ENCODE measurements at places on chromosomes 1 and 21.

DNA sequence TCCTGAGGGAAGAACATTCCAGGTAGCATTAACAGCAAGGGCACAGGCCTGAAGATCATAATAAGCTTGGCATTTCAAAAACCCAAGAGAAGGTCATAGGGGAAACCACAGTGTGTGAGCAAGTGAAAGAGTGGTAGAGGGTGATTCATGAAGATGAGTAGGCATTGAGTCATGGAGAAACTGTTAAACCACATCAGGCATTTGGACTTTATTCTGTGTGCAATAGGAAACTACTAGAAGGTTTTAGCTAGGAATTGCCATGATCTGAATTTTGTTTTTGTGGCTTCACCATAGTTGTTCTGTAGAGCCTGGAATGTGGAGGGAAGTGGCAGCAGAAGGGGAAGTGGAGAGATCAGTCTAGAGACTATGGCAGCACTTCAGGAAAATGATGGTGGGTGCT, 359.0 kb upstream of the PTBP2 start:
- DNase-seq = no peak

GRCh38 chr1:95622609-95623008, 388.6 kb downstream of the RWDD3 start:
- no peak for DNase-seq

- no peak for DNase-seq
Observed at GRCh38 chr1:43446881-43447835, 6.6 kb downstream of the HYI start.

GRCh38 chr21:33611006-33611744, 22.7 kb upstream of the DONSON start:
- DNase-seq = no peak

DNA sequence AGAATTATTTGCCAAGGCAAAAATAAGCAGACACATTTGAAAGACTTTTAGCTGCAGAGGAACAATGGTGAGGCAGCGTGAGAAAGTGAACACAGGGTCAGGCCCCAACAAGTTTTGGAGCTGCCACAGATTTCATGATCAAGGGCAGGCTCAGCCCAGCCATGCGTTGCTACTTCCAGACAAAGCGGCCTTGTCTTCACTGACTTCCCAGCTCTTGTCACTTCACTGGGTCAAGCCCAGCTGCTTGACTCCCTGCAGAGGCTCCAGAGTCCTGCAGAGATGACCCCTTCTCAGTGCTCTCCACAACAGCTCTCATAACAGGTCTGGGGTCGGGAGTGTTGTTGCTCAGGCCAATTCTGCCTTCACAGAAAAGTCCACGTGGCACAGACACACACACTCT, 35.8 kb downstream of the HHAT start:
- no peak for DNase-seq

DNA sequence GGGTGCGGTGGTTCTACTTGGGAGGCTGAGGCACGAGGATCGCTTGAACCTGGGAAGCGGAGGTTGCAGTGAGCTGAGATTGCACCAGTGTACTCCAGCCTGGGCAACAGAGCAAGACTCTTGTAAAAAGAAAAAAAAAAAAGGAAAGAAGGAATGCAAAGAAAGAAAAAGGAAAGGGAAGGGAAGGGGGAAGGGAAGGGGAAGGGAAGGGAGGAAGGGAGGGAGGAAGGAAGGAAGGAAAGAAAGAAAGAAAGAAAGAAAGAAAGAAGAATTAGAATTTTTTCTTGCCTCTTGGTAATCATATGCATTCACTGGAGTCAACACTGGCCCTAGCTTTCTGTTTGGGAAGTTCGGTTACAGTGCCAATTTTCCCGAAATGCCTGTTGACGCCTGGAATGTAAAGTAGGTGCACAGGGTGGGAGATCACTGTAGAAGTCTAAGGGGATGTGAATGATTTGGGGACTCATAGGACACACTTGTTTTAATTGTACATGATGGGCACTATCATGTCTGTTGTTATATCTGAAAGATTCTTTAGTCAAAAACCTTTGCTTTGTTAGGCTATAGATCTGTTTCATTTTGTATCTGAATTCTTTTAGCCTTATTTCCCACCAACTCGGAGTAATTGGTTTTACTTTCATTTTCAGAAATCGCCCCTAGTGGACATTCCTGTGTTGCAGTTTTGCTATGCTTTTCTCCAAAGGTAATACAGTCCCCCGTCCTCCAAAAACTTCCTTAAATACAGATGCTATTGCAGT, 59.8 kb upstream of the MORC3 start:
- DNase-seq = no peak

DNA sequence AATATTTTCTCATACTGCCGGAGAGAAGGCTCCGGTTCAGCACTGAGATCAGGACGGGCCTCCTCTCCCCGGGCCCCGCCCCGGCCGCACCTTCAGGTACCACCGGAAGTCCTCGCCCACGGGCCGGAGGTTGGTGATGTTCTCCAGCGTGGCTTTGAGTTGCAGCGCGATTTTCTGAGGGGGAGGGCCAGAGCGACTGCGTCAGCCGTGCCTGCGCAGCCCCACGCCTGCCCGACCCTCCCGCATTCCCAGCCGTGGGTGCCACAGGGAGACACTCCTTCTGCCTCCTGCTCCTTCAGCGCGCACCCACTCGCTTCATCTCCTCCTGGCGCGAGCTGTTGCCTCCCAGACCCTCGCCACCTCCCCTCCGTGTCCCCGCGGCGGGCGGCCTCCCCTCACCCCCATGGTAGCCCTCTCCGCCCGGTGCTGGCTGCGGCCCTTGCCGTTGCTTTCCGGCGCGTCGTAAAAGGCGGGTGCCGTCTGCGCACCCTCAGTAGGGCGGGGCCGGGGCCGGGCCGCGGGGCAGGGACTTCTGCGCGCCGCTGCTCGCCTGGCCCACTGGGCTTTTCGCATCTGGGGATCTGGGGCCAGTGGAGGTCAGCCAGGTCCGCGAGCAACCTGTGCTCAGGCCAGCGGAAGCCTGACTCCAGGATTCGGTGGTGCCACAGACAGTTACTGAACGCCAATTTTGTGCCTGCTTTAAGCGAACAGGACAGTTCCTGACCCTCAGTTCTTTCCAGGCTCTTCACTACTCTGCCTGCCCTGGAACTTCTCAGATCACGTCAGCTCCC, at the start of gene CZIB:
CZIB (minus strand) TSS at position 464 of the 791 bp plus-strand sequence; CDS start at position 405, 59 bp downstream.
- DNase-seq = peak; percentile 73

DNA sequence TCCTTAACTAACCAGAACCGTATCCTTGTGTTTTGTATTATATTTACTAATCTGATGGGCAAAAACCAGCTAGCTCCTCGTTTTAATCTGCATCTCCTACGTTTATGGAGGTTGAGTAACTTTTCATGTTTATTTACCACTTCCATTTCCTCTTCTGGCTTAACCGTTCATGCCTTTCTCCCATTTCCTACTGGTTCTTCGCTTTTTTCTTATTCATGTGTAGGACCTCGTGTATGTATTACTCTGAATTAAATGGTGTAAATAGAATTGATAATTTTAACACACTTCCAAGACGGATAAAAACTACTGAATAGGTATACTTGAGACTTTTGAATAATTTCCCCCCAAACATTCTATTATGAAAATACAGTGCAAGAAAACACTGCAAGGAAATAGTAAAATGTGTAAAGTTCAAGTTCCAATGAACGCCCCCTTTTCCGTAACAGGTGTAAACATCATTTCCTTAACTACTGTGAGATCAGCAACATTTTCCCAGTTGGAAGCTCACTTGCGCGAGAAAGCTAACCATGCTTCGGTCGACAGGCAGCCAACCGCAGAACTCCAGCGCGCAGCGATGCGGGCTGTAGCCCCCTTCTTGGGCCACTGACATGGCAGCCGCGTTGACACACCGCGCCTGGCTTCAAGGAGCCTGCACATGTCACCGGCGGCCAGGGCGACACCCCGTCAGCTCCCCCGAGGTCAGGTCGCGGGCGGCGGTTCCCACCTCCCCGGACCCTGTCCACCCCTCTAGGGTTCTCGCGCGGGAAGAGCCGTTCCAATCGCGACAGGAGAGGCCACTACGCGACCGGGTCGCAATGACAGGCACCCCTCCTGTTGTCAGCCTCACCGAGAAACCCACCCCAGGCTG, 816 bp downstream of the EDEM3 start:
- no peak for DNase-seq

GRCh38 chr1:11991969-11992676, 11.9 kb downstream of the MFN2 start:
- DNase-seq = no peak

Data from iPS DF 6.9 (cell line).